ENCODE measurements at places on chromosomes 2 and 18. TPM values are rescaled to one million over a fixed set of nuclear protein-coding genes. Genes with fewer than 3 reads are reported as not detected.

DNA sequence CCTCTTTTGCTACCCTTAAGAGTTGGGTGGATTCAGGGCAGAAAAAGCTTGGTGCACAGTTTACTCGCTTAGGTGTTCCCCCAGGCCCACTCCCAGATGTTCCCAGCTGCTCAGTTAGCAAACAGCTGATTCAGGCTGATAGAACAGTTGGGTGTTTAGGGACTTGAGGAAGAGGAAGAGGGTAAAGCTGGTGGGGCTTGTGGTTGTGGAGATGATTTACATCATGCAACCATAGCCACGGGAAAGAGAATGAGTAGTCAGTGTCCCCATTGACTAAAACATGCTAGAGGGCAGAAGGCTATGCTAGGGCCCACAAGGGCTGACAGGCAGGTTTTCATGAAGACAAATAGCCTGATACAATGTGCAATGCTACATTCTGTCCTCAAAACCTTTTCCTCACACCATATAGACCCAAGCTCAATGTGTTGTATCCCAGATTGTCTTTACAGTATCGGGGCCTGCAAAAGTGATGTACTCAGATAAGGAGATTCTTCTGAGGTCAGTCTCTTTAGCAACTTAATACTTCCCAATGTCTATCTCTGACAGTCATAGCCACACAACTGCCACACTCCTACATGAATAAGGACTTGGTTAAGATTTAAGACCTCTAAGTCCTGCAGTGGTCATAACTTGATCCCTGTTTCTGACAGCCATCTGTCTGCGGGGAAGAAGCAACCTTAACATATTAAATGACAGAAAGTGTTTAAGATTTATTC, 15.6 kb downstream of the COLEC12 start:
- no peak for DNase-seq

DNA sequence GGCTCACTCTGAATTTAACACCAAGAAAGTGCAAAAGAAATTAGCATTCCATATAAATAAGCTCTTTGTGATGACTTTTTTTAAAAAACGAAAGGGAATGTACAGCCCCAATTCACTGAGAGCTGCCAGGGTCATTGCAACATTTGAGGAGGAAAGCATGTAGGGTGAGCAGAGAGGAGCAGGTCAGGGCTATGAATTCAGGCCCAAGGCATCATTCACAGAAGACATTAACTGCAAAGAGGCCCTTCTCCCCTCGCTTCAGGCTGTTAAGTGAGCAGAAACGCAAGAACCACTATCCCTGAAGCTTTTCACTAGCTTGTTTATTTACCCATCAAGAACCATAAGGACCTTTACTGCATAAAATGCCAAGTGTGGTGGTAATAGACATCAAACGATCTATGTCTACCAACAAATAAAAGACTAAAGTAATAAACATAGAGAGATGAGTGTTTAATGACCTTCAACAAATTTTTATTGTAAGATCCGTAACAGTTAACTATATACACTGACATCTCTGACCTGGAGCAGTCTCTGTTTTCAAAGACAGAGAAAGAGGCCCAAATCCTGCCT, 333.1 kb upstream of the HNRNPA3 start:
- DNase-seq: no peak

GRCh38 chr2:143397884-143398614, 268.8 kb downstream of the ARHGAP15 start:
- peak; percentile 62 for DNase-seq

Gene INPP5D
- 0.51 TPM for total RNA-seq

Gene FARP2
- 29.3 TPM for total RNA-seq

DNA sequence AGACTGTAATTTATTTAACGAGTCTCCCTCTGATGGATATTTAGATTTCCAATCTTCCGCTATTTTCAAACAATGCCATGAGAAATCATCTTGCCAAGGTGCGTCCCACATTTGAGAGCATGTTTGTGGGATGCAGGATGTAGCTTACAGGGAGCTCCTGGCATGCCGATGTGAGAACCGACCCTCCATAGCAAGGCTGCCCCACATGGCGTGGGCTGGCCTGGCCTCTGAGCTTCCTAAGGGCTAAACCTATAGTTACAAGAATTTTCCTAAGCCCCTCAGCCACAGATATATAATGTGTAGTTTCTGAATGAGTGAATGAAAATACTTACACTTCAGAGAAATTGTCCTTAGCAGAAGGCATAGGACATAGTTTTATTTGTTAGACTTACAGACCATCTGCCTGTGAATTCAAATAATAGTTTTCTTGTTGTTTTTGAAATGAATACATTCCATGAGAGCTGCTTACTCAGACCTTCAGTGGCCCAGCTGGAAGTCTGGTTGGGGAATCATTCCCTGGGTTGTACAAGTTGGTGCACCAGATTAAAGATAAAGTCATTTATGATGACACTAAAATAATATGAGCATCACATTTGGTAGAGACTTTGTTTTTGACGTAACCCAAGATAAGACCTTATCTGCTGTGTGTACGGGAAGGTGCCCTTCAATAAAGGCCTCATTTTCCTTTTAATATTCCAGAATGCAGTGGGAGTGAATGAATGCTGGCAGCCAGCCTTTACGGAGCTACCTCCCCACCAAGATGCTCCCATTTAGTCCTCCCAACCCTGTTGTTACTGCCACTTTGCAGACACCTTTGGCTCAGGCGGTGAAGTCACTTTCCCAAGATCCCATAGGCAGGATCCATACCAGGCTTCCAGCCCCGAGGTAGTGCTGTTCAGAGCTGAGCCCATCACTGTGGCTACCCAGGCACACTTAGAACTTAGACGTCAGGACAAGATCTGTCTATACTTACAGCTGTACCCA, 107.1 kb downstream of the GLI2 start:
- peak; percentile 52 for DNase-seq

Gene RNF152
- total RNA-seq: 24.4 TPM

DNA sequence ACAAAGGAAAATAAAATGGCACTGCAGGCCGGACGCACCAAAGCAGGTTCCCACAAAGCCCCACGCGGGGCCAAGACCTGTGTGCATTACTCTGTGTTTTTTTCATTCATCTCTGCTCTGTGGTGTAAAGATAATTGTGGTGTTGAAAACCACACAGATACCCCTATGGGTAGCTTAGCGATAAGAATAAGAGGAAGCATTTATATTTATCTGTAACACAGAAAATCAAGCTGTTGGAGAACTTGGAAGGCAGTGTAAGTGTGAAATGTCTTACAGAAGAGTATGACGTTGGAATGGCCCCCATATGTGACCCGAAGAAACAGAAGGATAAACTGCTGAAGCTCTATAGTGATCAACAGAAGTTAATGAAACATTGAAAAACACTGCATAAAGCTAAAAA, 20.3 kb upstream of the MARCO start:
- no peak for DNase-seq

- no peak for DNase-seq
These were observed 165.6 kb downstream of the ACOXL start for GRCh38 chr2:110897966-110898365.

DNA sequence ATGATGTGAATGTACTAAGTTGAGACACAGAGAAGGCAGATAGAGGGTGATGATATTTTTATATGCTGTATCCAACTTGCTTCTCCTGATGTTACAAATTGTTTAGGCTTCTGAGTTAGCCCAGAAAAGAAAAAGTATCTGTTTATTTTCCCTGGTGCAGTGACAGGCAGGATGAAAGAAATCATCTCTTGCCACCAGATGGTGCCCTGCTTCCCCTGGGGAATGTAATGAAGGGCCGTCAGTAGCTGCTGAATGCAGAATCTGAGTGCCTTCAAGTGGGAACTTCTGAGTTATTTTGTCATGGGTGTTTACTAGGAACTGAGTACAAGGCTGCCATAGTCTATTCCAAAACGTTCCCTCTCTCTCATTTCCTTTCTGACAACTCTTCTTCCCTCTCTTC, 525.6 kb downstream of the MBD2 start:
- DNase-seq: no peak

GRCh38 chr2:171793691-171794678, 100.1 kb downstream of the SLC25A12 start:
- peak; percentile 53 for DNase-seq

Gene CRYBA2
- total RNA-seq: not detected

DNA sequence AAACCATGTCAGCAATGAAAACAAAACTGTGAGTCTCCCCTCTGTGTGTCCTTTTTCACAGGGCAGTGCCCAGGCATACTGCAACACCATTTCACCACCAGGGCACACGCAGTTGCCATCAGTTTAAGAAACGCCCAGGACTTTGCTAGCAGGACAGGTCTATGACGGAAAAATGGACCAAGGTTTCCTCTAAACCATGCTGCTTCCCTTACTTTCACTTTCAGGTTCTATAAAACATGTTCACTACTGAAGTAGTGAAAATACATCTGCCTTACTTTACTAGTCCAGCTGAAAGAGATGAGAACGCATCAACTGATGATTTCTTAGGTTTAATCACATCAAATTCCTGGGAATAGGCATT, 110.5 kb downstream of the TCF4 start:
- DNase-seq: peak; percentile 65

Gene NEUROD1
- not detected for total RNA-seq

Gene SLC40A1
- 97.4 TPM for total RNA-seq

DNA sequence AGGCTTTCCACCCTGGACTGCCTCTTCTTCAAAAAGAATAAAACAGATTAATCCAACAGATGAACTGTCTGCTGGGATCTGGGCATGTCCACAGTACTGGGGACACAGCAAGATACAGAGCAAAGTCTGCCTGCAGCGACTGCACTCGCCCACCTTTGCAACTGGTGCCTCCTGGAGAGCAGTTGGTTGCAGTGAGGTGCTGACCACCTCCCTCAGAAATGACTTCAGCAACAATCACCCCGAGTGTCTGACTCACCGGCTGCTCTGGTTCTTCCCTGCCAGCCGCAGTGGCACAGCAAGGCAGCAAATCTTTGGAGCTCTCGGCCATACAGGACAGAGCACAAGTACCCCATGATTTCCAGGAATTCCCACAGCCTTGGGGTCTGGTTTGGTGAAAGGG, 179.7 kb downstream of the ANAPC1 start:
- DNase-seq: peak; percentile 58

DNA sequence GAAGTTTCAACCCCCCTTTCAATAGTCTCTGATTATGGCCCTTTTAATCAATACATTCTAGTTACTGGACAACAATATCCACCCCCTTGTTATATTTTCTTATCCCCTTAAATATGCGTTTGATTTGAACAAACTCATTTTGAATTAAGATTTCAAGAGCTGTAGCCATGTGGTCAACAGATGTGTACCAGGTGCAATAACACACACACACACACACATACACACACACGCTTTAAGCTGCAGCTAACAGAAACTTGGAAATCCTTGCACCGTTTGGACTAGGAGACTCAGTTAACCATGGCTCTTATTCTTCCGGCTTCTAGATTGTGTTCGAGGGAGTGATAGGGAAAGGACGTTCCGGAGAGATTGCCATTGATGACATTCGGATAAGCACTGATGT, 82.8 kb downstream of the NRP2 start:
- peak; percentile 24 for DNase-seq

GRCh38 chr18:79741362-79741700, 56.4 kb upstream of the KCNG2 start:
- no peak for DNase-seq
